ENCODE measurements at places on chromosomes 4 and X.

DNA sequence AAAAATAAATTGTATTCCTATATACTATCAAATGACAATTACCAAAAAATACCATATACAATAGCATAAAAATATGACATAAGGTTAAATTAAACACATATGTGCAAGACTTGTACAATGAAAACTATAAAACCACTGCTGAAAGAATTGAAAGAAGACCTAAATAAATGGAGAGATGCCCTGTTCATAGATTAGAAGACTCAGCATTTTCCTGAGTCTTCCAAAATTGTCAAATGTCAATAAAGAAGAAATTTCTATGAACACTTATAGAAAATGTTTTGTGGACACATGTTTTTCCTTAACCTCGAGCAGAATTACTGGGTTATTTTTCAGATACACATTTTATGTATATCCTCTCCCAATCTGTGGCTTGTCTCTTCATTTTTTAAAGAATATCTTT lies 103.1 kb upstream of the DCLK2 start:
- DNase-seq: no peak

GRCh38 chrX:53716328-53717088 lies 30.0 kb upstream of the HUWE1 start:
- no peak for DNase-seq

DNA sequence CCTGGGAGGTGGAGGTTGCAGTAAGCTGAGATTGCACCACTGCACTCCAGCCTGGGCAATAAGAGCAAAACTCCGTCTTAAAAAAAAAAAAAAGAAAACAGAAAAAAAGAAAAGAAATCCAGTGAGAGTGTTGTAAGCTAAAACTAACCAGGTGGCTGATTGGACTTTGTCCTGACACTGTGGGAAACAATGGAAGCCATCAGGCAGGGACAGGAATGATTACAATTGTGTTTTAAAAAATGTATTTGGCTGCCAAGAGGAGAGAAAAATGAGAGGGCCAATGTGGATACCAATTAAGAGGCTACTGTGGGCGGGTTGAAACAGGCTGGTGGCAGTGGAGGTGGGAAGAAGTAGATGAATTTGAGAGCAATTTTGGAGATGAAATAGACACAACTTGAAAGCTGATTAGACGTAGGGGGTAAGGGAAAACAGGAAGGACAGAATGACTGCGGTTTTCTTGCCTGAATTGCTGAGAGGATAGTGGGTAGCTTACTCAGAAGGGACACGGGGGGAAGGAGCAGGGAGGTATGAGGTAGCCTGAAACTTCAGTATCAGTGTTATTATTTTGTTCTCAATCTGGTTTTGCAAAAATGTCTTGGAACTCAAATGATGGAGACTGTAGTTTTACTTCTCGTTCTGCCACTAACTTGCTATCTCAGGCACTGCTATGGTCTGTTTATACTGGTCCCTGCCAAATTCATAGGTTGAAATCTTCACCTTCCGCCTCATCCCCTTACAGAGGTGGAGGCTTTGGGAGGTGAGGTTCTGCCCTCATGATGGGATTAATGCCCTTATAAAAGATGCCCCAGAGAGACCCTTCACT lies 45.6 kb upstream of the CHRNA9 start:
- DNase-seq: no peak

- DNase-seq: no peak
These were observed 58.8 kb upstream of the CLNK start for GRCh38 chr4:10743357-10743756.

DNA sequence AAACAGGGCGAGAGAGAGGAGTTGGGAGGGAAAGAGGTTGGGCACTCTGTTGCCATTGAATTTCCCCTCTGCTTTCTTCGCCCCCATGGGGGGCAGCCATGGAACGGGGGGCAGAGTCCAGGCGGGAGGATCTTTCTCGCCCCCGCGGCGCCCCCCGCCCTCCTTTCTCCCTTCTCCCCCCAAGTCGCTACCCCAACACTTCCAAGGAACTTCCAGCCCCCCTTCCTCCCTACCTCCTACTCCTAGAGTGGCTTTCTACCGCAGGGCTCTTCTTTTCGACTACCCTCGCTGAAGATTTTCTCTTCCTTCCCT lies 594 bp upstream of the STAG2 start:
- DNase-seq: no peak

- no peak for DNase-seq
These were observed 179.6 kb upstream of the MXRA5 start for GRCh38 chrX:3526071-3526470.

DNA sequence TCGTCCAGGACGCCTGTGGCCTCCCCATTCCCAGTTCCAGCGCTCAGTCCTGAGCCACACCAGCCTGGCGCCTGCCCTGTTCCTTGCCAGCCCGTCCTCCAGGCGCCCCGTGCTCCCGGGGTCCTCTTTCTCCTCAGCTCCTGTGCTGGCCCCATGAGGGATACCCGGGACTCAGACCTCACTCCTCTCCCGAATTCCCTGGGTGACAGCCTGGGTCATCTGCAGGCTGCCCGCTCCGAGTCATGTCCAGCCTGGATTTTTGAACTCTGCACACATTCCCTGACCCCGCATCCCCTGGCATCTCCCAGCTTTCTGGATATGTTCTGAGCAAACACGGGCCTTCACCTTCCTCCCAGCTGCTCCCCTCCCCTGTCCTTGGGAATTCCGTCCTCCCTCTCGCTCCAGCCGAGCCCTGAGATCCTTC lies 14.9 kb upstream of the ADD1 start:
- DNase-seq: peak; percentile 49

- DNase-seq: no peak
These were observed 4.9 kb upstream of the WDFY3 start for GRCh38 chr4:84971319-84971932.
